ENCODE measurements at places on chromosomes 7 and 10.

- no peak for DNase-seq
Observed at GRCh38 chr10:54614072-54614471, 187.0 kb downstream of the PCDH15 start.

DNA sequence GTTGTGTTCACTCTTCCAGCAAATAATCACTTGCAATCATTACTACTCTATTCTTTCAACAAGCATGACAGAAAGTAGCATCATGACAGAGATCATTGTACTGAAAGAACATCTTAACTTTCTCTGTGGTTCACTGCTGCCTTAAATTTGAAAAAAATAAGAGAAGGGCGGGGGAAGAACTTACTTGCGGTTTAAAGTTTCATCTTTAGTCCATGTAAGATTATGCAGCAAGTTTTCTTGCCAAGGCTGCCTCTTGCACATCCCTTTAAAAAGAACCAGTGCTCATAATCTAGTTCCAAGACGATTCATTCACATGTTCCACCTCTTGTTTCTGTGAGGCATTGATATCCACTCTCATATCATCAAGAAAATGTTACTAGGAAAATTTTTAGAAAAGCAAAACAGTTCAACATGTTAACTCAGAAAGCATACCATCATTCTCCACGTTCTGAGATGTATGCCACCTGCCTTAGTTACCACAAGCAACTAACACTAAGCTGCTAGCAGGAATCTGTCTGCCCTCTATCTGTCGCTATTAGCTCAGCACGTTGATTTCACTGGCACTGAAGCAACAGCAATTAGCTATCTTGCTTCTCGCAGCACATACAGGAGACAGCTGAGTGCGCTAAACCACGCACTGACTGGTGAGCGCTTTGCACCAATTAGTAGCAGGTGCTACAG is at the start of gene PCDH15:
Gene PCDH15 (minus strand): TSS at position 491 of the 681 bp plus-strand sequence. CDS start 136,969 bp downstream, outside the sequence.
- DNase-seq = no peak

GRCh38 chr10:24722131-24722675 is 1.5 kb downstream of the ARHGAP21 start:
- no peak for DNase-seq

GRCh38 chr10:112507046-112507445 is 60.0 kb downstream of the VTI1A start:
- DNase-seq = no peak

GRCh38 chr10:123766761-123767160 is 100.6 kb downstream of the GPR26 start:
- no peak for DNase-seq

DNA sequence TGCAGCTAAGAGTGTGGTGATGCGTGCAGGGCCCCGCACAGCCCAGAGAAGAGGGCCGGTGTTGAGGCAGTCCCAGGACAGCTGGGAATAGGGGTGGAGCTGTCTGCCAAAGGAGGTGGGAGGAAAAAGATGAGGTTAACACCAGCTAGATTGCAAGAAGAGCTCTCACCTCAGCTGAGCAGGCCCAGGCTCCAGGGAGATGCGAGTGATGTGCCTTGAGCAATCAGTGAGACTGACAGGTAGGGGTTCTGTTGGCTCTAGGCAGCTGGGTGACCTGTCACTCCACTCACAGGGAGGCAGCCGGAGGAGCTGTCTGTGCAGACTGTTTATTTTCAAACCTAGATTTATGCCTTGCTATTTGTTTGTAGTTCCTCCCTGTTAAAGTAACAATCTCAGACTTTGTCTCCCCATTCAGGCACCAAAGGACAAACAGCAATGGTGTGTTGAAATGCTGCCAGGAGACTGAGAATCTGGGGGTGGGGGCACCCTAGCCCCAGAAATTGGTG is 205.1 kb upstream of the CXCL12 start:
- no peak for DNase-seq

DNA sequence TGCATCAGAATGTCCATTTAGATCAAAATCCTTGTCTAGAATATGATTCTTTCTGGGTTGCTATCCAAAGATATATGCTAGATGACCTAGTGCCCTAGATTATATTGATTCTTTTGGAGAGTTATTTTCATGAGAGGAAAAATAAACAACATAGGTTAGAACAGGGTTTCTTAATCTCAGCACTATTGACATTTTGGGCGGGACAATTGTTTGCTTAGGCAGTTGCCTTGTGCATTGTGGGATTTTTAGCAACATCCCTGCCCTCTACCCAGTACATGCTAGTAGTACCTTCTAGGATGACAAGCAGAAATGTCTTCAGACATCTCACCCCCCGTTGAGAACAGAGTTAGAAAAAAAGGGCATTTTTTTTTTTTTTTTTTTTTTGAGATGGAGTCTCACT is 25.1 kb upstream of the LAMB1 start:
- no peak for DNase-seq

GRCh38 chr10:110207805-110208613 is 604 bp downstream of the MXI1 start:
- DNase-seq = peak; percentile 20

GRCh38 chr7:131189488-131189887 is 138.2 kb upstream of the MKLN1 start:
- no peak for DNase-seq

DNA sequence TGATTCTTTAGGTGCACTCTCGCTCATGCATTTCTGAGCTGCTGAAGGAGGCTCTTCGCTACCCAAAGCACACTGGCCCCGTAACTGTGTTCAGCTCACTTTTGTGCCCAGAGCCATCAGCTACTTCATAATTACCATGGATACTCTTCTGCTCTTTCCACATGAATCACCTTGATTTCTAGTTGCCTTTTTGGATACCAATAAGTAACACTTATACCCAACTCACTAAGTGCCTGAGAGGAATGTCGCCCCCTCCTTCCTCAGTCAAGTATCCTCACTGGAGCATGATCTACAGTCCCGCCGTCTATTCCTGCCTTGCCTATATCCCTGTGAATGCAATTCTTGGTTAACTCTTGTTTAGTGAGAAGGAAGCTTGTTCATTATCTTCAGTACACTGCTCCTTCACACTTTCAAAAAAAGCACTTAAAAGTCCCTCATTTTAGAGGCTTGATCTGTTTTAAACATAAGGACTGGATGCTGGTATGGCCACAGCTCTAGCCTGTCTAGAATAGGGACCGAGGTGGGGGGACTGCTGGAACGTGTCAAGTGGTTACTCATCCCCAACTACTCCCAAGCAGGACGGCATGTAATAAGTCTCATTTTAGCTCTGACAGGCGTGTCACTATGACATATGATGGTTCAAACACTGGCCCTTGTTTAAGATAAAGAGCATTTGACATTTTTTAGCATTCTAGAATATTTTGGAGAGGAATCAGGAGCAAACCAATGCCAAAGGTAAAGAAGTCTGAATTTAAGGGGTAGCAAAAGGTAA is 23.7 kb downstream of the SVIL start:
- no peak for DNase-seq

- no peak for DNase-seq
Observed at GRCh38 chr10:117666166-117666565, 123.6 kb downstream of the EMX2 start.

DNA sequence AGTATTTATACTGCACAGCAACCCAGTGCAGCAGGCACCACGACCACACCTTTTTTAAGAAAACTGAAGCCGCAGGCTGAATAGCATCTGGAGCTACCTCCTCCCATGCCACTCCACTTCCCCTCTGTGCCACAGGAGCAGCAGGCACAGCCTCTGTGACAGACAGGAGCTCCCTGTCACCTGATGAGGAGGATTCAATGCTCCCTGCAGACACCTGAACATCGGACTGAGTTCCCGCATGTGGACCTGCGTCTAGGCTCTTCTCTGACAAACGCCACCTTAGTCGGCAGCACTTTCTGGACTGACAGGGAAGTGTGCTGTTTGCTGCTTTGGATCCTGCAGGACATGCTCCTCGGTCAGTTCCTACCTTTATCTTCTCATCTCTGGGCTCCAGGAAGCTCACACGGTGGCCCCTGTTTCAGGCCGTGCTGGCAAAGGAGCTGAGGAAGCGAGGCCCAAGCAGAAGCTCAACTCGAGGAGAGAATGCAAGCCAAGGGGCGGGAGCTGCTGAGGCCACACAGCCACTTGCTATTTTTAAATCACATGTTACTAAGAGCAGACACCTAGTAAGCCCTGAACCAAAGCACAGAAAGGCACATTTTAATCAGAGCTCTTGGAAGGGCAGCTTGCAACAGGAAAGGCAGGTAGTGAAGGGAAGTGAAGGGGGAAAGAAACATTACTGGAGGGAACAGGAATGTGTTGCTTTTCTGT is 56.6 kb downstream of the VOPP1 start:
- DNase-seq = no peak

DNA sequence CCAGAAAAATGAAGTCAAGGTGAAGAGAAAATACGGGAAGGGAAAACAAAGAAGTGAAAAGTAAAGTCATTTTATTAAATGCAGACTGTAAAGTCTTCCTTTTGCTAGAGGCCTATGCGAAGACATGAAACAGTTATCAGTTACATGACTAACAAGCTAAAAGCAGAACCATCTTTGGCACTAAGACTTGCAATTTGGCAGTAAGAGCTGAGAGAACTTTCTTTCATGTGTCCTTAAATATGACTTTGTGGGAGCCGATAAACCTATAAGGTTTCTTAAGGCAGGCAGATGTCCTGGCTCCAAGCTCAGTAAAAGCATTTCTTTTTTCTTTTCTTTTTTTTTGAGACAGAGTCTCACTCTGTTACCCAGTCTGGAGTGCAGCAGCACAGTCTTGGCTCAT is 10.4 kb downstream of the ANLN start:
- no peak for DNase-seq

- DNase-seq = no peak
Observed at GRCh38 chr7:157824011-157824818, 487.4 kb downstream of the DNAJB6 start.

GRCh38 chr7:25559581-25560367 is 331.5 kb upstream of the NPVF start:
- no peak for DNase-seq
